ENCODE measurements at places on chromosomes 12 and 14.
A peak's percentile ranks its signal among the peaks of the same experiment; 100 is the strongest.

DNA sequence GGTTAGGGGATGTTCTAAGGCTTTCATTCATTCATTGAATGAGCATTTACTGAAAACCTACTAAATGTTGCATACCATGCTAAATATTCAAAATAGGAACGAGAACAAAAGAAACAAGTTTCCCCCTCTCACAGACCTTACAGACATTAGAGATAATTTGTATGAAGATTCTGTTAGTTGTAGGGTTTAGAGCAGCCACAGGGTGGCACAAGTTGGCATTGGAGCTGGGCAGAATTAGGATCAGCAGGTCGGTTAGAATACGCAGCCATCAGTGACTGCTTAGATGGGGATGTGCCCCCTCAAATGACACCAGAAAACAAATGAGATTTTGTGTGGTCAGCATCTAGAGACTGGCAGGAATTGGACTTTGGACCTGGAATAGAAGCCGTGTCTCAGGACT is 166.3 kb upstream of the DAAM1 start:
- no peak overlapping the region for H3K4me3 ChIP-seq
- no peaks in the 10 kb centered on the region for H3K4me1 ChIP-seq
- no peak overlapping the region for H3K27ac ChIP-seq
- no peaks in the 10 kb centered on the region for H3K36me3 ChIP-seq

- H3K4me1 ChIP-seq, result peaks cover 45% of the 10 kb centered on the region
- DNase-seq, result peak; percentile 95
Measured at GRCh38 chr12:93245543-93245942, 132.2 kb upstream of the NUDT4 start.

DNA sequence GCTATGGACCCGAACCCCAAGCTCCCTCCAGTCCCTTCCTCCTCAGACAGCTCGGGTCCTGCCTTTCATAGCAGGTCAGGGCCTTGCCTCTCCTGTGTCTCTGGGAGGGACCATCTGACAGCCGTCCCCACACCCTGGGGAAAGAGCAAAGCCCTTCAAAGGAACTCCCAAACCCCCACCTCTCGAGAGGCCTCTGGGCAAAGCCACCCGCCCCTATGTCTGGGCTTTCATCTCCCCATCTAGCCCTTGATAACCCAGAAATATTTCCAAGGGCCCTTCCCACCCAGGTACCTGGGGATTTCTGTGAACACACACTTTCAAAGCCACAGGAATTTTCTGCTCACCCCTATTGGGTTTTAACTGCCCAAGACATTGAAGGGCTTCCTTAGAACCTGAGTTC is 32.1 kb downstream of the SNRNP35 start:
- H3K27me3 ChIP-seq, result no peaks in the 10 kb centered on the region
- H3K4me3 ChIP-seq, result no peak overlapping the region
- H3K36me3 ChIP-seq, result no peaks in the 10 kb centered on the region
- H3K4me1 ChIP-seq, result no peaks in the 10 kb centered on the region

- no peak overlapping the region for H3K27ac ChIP-seq
- no peak overlapping the region for H3K4me3 ChIP-seq
- H3K27me3 ChIP-seq, result no peaks in the 10 kb centered on the region
- no peaks in the 10 kb centered on the region for H3K4me1 ChIP-seq
- no peaks in the 10 kb centered on the region for H3K36me3 ChIP-seq
Measured at GRCh38 chr12:45974883-45975282, 15.5 kb downstream of the SCAF11 start.

DNA sequence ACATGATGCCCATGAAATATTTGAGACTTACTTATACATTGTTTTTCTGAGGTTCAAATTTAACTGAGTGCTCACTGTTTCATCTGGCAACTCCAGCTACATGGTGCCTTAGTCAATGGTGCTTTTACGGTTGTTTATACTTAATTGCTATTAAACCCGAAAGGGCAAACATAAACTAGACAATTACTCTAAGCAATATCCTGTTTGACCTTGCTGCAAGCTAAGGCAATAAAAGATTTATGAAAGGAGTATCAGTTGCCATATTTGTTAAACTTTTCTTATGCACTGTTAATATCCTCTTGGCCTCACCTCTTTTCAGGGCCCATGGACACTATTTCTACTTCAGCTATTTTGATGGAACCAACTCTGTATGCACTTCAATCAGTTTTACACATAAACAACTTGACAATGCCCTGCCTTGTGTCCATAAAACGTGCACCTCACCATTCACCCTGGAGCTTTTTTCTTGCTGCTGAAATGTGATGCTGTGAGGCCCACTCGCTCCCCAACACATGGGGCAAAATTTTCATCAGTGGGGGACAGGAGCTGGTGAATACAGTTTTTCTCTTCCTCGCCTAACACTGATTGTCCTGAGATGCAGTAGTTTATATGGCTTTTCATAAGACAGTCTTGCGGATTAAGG is 64.1 kb upstream of the HIF1A start:
- no peaks in the 10 kb centered on the region for H3K4me1 ChIP-seq
- H3K36me3 ChIP-seq, result no peaks in the 10 kb centered on the region
- no peaks in the 10 kb centered on the region for H3K27me3 ChIP-seq
- H3K27ac ChIP-seq, result no peak overlapping the region
- no peak for DNase-seq

DNA sequence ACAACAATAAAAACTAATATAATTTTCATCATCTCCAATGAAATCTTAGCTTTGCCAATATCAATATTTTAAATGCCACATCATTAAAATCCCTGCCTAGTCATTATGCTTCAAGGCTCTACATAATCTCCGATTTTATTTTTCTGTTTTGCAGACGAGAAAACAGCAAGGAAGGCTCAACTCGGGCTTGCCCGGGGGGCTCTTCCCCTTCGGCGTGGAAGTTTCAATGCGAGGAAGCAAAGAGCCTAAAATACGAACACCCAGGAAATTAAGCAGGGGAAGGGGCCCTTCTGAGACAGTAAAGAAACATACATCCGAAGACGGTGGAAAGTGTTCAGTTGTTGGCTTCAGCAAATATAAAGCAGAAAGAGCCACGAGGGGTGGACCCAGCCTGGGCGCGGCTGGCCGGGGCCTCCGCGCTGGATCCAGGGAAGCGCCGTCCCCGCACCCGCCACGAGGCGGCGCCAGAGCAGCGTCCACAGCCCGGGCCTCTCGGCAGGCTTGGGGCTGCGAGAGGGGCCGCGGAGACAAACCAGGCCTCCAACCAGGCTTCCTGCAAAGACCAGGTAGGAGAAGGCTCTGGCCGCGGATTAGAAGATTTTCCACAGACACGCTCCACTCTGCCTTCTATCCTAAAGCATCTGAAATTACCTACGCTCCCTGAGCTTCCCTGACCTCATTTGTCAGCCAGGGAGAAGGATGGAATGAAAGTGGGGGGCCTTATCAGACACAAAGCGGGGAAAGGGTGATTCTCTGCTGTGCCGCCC is 77.2 kb downstream of the SERPINA3 start:
- H3K27me3 ChIP-seq, result no peaks in the 10 kb centered on the region
- no peaks in the 10 kb centered on the region for H3K36me3 ChIP-seq
- DNase-seq, result peak; percentile 23
- H3K4me1 ChIP-seq, result no peaks in the 10 kb centered on the region
- no peak overlapping the region for H3K27ac ChIP-seq

DNA sequence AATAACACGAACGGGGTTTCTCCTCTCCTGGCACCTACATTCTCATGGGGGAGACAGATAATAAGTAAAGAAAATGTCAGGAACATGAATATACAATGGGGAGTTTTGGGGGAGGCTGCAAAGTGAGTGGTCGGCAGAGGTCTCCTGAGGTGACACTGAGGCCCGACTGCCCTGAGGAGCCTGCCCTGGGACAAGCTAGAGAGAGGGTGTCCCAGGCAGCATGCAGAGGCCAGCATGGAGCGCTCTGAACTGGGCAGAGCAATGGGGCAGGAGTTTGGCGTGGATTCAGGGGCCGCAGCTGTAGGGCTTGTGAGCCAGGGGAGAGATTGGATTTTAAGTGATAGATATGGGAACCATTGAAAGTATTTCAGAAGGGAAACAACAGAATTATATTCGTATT is 320.5 kb downstream of the CACNA1C start:
- H3K27ac ChIP-seq, result no peak overlapping the region
- no peak overlapping the region for H3K4me3 ChIP-seq
- no peak for DNase-seq
- H3K27me3 ChIP-seq, result no peaks in the 10 kb centered on the region
- H3K4me1 ChIP-seq, result peaks cover 12% of the 10 kb centered on the region

DNA sequence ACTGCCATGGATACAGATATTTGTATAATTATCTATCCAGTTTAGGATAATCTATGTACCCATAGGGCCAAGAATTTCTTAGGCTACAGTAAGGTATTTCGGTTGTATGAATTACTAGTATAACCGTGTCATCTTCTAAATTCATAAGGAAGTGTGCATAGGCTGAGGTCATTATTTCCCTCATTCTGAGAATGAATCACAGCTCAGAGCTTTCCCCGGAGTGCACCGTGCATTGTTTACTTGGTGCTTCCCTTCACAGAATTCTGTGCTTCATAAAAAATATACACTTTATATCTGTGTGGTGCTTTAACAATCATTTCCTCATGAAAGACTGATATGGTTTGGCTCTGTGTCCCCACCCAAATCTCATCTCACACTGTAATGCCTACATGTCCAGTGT is 514.1 kb downstream of the ETNK1 start:
- H3K36me3 ChIP-seq, result no peaks in the 10 kb centered on the region
- DNase-seq, result no peak
- H3K27me3 ChIP-seq, result no peaks in the 10 kb centered on the region
- no peaks in the 10 kb centered on the region for H3K4me1 ChIP-seq
- H3K27ac ChIP-seq, result no peak overlapping the region

DNA sequence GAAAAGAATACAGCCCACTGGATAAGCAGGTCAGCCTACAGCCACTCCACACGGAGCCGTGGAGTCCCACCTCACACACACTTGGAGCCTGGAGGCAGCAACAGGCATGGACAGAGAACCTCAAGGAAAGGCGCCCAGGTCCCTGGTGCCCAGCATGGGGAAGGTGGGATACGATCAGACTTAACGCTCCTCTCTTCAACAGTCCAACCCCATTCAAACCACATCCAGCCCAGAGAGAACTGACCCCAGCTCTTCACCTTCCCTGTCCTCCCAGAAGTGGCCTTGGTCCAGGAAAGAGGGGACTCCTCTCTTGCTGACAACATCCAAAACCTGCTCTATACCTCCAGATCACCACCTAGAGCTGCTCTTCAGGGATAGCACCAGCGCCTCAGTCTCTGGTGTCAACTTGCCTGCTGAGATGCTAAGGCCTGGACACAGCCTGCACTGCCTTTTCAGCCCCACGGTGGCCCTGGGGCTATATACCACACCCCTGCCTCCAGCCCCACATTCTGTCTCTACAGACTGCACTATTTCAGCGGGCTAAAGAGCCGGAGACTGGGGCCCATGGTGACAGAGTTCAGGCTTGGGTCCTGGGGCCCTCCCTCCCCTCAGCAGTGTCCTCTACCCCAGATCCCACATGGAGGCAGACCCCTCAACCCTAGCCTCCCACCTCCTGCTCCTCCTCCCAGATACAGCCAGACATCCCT is 7.0 kb downstream of the ADCY6 start:
- DNase-seq, result no peak
- no peaks in the 10 kb centered on the region for H3K36me3 ChIP-seq
- no peak overlapping the region for H3K27ac ChIP-seq
- H3K27me3 ChIP-seq, result no peaks in the 10 kb centered on the region
- H3K4me1 ChIP-seq, result no peaks in the 10 kb centered on the region

- no peak for DNase-seq
- no peaks in the 10 kb centered on the region for H3K36me3 ChIP-seq
- H3K27ac ChIP-seq, result no peak overlapping the region
- no peaks in the 10 kb centered on the region for H3K4me1 ChIP-seq
Measured at GRCh38 chr14:46048127-46048526, 603.5 kb downstream of the RPL10L start.

DNA sequence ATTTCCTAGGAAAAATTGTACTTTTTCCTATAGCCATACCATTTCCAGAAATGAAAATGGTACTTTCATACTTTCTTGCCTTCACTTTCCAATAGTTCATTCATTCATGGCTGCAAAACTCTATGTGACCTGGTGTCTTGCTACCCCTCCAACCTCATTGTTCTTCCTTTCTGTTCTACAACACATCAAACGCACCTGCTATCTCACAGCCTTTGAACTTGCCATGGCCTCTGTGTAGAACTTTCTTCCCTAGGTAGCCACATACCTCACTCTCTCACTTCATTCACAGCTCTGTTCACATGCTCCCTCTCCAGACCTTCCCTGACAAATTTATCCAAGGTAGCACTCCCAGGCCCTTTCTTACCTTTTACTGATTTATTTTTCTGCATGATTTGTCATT is 149.2 kb downstream of the DUSP6 start:
- no peak overlapping the region for H3K4me3 ChIP-seq
- H3K4me1 ChIP-seq, result no peaks in the 10 kb centered on the region
- H3K27me3 ChIP-seq, result no peaks in the 10 kb centered on the region
- no peaks in the 10 kb centered on the region for H3K36me3 ChIP-seq
- H3K27ac ChIP-seq, result no peak overlapping the region
- no peak for DNase-seq

GRCh38 chr14:68911594-68912227 is 67.4 kb downstream of the ACTN1 start:
- no peaks in the 10 kb centered on the region for H3K4me1 ChIP-seq
- H3K27me3 ChIP-seq, result no peaks in the 10 kb centered on the region
- DNase-seq, result peak; percentile 36
- H3K4me3 ChIP-seq, result no peak overlapping the region

- peaks cover 88% of the 10 kb centered on the region for H3K4me1 ChIP-seq
- peak overlapping the region; percentile 45 for H3K4me3 ChIP-seq
- peak overlapping the region; percentile 94 for H3K27ac ChIP-seq
- no peaks in the 10 kb centered on the region for H3K27me3 ChIP-seq
- peak; percentile 51 for DNase-seq
- peaks cover 14% of the 10 kb centered on the region for H3K36me3 ChIP-seq
Measured at GRCh38 chr12:53463802-53464560, 12.1 kb downstream of the PCBP2 start.

DNA sequence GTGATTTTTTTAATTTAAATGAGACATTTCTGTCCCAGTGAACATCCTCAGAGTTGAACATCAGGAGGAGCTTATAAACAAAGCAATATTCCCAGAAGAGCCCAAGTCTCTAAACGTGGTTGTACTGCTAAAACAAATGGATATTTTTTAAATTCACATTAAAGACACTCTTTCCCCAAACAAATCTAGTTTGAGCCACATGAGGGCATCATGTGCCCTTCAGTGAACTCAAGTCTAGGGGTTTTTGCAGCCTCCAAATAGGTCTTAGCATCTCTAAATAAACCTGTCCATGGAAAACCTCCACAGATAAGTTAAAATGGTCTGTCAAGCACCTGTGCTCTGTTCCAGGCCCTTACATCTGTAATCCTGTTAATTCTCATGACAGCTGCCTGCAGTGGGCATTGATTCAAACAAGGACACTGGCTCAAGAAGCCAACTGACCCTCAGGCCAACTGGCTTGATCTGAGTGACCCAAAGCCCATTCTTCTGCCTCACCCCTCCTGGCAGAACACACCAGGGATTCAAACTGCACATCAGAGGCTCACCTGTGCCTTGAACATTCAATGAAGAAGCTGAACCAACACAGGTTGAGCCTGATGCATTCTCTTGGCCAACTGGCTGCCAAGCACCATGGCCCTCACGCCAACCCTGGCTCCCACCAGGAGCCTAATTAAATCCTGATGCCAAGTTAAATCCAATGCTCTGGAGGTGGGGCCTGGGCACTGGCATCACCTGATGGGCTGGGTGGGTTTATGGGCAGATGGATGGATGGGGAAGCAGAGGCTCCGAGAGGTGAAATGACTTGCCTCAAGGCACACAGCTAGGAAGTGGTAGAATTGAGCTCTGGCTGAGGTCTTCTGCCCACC is 8.6 kb downstream of the ISCU start:
- H3K27me3 ChIP-seq, result no peaks in the 10 kb centered on the region
- no peak overlapping the region for H3K4me3 ChIP-seq
- H3K27ac ChIP-seq, result peak overlapping the region; percentile 100
- peak; percentile 76 for DNase-seq
